PC-3 (cell line): ENCODE measurements at places on chromosomes 1 and 21.
A peak's percentile ranks its signal among the peaks of the same experiment; 100 is the strongest.

DNA sequence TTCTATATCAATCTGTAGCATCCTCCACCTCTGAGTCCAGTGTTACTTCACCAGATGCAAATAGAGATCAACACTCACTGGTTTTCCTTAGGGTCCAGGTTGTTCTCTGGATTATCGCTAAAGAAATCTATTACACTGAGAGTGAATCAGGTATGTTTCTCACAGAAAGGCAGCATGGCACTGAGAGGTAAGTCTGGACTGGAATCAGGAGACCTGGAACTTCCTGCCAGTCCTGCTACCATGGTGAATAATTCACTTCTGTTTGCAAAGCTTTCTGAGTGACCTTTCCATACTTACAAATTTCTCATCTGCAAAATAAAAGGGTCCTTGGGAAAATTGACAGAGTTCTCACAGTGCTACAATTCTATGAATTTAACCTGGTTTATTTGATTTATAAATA, 1583.3 kb downstream of the MRPL39 start:
- DNase-seq, result peak; percentile 20

GRCh38 chr1:33712186-33712585, 151.7 kb upstream of the HMGB4 start:
- no peak for DNase-seq

DNA sequence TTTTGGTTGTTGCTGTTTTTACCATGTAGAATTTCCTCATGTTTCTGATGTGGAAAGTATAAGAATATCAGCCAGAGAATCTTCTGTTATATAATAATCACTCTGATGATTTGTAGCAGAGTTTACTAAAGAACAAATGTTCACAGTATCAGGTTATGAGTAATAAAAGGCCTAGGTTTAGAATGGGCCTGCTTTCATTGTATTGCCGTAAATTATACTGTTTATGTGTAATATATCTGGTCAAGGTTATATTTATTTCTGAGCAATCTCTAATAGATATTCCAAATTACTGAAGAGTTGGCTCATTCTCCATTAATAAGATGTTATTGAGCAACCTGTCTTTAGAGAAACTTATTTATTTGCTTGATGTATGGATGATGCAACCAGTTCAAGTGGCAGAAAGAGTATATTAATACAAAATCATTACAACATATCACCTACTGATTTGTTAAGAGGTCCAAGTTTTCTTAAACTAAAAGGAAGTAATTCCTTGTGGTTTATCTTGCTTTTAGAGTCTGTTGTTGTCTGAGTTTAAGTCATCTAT, 649.4 kb upstream of the CXADR start:
- DNase-seq, result no peak

GRCh38 chr1:223810586-223810985, 35.2 kb downstream of the TP53BP2 start:
- DNase-seq, result no peak

- no peak for DNase-seq
Observed at GRCh38 chr1:5936126-5936525, 56.1 kb downstream of the NPHP4 start.

DNA sequence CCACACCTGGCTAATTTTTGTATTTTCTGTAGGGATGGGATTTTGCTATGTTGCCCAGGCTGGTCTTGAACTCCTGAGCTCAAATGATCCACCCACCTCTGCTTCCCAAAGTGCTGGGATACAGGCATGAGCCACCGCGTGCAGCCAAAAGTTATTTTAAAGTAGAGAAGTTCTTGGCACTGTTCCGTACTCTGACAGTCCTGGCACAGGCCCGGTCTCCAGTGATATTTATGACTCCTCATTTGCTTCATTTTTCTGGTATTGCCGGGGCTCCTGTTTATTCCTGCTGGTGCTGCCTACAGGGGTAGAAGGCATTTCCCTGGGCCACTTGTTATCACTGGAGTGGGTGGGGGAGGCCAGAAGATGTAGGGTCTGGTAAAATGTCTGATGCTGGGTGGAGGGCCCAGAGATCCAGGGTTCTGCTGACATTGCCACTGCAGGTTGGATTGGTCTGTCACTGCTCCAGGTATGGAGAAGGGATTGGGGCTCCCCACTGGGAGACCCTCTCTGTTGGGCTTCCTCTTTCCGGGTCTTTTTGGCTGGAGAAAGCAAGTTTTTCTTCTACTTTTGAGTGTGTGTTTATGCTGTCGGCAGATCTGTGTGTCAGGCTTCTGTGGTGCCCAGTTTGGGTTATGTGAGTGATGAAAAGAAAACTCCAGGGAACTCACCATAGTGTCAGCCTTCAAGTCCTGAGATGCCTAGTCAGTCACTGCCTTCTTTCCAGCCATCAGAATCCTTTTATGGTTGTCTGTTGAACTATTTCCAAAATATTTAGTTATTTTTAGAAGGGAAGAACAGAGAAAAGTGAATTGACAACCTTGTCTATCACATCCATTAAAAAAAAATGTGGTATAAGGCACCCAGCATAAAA, 4.5 kb downstream of the MROH7 start:
- DNase-seq, result no peak

- no peak for DNase-seq
Observed at GRCh38 chr21:39073717-39074116, 109.5 kb downstream of the PSMG1 start.

GRCh38 chr1:234605983-234606783, 3.8 kb downstream of the IRF2BP2 start:
- peak; percentile 44 for DNase-seq

GRCh38 chr21:37165586-37165985, 92.5 kb downstream of the TTC3 start:
- no peak for DNase-seq

DNA sequence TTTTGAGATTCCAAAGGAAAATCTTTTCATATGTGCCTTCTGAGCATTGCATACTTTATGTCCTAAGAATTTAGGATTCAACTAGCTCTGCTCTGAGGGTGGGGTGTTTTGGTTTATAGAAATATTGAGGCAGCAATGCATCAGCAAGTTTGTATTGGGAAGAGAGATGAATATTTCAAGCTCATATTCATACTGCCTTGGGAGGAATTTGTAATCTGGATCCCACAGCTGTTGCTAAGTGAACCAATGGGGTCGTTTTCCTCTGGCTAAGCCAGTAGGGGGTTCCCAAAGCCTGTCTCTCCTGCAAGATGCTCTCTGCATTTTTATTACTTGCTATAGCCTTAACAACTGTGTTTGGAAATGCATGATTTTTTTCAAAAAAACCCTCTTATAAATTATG, 130.6 kb downstream of the SNX7 start:
- DNase-seq, result peak; percentile 51

- DNase-seq, result no peak
Observed at GRCh38 chr1:87305762-87306161, 22.9 kb upstream of the LMO4 start.

DNA sequence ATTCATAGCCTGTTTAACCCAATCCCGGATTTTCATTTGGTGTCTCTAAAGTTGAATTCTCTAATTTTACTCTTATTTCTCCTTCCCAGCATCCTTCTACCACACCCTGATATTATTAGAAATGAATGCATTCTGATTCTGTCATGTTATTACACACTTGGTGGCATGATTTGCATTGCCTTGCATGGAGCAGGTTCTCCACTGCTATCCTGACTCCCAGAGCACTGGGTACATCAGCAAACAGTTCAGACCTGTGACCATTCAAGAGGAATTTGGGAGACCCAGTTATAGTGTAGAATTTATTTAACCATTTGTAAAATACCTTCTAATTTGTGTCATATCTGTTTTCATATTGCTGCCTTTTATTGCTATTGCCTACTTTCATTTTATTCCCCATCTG, 2.6 kb downstream of the LRRC8B start:
- no peak for DNase-seq

- DNase-seq, result no peak
Observed at GRCh38 chr21:45809421-45809820, 165.9 kb downstream of the PCBP3 start.

DNA sequence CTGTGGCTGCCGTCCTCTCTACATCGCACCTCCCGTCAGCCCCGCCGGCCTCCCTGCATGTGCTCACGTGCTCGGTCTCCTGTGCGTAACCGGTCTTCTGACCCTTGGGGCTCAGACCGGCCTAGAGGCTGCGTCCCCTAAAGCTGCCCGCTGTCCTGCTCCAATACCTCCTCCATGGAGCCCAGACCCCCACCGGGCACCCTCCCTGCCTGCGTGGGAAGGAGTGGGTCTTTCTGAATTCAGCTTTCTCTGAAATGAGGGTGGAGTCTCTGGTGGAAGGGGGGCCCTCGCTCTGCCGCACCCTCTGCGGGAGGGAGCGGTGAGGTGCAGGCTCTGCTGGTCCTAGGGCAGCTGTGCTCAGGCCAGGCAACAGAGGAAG, 18.7 kb upstream of the POFUT2 start:
- no peak for DNase-seq

- DNase-seq, result no peak
Observed at GRCh38 chr1:40736085-40736531, 44.6 kb downstream of the NFYC start.

- no peak for DNase-seq
Observed at GRCh38 chr1:34779962-34780361, 1.1 kb upstream of the GJB3 start.

- no peak for DNase-seq
Observed at GRCh38 chr1:58072450-58072849, 474.1 kb downstream of the OMA1 start.

DNA sequence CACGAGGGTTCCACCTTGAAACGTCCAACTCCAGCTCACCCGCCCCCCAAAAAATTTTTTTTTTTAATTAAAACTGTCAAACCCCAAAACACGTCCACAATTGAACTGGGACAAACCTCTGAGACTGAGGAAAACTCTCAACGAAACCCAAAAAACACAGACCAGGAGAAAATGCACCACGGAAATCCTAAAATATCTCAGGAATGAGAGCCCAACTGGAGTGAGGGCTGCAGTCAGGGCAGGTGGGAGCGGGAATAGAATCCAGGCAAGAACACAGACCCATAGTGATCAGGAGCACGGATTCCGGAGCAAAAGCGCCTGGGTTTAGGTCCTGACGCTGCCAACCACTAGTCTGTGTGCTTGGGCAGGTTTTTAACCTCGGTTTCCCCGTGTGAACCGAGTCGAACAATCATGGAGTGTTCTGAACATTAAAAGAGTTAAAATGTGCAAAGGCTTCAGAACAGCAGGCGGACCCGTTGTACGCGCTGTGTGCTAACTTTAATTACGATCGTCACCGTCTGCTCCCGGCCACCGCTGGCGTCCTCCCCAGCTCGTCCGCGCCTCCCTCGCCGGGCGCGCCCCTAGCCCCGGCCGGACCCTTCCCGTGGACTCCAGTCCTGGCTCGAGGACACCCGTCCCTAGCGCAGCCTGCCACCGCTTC, 624 bp downstream of the ARHGAP29 start:
- DNase-seq, result peak; percentile 43

DNA sequence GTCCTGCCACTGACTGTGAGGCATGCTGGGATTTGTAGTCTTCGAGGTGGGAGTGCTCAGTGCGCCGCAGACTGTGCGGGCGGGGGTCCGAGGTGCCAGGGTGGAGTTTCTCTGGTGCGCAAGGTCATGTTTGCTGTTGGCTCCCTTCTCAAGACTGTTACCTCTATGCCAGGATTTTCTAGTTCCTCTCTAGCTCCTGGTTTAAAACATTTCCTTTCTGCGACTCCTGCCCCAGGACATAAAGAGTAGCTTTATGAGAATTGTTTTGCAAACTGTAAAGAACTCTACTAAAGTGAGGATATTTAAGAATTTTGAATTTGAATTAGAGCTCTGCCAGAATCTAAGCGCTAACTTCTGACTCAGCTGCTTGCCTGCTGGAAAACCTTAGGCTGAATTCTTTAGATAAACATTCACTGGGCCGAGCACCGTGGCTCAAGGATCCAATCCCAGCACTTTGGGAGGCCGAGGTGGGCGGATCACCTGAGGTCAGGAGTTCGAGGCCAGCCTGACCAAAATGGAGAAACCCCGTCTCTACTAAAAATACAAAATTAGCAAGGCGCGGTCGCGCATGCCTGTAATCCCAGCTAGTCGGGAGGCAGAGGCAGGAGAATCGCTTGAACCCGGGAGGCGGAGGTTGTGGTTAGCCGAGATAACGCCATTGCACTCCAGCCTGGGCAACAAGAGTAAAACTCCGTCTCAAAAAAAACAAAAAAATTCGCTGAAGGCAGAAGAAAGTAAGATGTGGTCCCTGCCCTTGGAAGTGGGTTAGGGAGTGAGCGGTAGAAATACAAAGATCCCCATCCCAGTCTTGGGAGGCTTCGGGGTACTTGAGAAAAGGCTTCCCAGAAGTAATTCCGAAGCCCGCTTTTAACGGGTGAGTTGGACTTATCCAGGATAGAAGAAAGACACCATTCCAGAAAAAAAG, 992 bp upstream of the USP48 start:
- DNase-seq, result no peak

- DNase-seq, result no peak
Observed at GRCh38 chr1:203026666-203027663, 674 bp downstream of the PPFIA4 start.

DNA sequence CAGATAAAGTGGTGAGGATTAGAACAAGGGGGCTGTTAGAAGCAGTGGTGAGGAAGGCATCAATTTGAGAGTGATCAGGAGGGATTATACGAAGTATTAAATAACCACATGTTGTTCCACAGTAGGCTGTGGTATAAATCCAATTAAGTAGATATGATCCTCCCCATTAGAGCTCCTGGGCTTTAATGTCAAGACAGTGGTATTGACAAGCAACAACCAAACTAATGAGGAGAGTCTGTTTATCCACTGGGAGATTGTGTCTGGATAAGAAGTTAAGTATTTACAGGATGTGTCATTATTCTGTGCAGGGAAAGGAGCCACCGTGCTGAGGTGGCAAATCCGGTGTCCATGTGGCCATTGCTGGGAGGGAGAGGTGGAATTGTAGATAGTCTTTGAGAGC, 5.8 kb downstream of the ACTN2 start:
- DNase-seq, result no peak

GRCh38 chr1:52887483-52887882, 34.1 kb downstream of the ECHDC2 start:
- no peak for DNase-seq

- no peak for DNase-seq
Observed at GRCh38 chr1:17440074-17440826, 773 bp upstream of the RCC2 start.

DNA sequence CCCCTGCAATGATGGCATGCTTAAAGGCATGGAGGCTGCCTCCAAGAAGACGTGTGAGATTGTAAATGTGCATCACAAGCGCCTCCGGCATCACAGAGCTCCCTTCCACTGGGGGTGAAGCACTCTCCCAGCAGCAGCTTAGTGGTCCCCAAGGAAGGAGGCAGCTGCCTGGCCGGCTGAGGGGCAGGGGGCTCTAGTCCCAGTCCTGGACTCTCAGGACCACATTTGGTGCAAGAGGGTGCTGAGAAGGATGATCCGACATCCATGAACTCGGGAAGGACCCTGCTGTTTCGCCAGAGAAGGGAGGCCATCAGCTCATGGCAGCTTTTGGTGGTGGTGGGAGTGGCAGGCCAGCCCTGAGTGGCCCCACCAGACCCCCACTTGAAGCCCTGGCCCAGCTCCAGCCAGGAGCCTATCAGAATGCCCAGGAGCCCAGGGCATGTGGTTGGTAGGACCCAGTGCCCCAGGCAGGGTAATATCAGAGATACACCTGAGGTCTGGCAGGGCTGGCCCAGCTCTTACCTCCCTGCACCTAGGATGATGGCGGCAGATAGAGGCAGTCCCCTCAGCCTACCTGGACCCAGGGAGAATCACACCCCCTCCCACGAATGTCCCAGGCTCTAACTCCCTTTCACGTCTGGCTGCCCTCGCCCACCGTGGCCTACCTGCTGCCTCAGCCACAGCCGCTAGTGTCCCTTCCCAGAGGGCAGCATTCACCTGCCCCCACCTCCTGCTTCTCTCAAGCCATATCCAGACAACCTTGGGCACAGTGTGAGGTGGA, 2.4 kb upstream of the WNT9A start:
- DNase-seq, result no peak

- no peak for DNase-seq
Observed at GRCh38 chr1:177838907-177839485, 130.9 kb downstream of the SEC16B start.

GRCh38 chr1:30818568-30819243, 61.1 kb upstream of the LAPTM5 start:
- no peak for DNase-seq
